ENCODE measurements at places on chromosomes 13 and 19.

DNA sequence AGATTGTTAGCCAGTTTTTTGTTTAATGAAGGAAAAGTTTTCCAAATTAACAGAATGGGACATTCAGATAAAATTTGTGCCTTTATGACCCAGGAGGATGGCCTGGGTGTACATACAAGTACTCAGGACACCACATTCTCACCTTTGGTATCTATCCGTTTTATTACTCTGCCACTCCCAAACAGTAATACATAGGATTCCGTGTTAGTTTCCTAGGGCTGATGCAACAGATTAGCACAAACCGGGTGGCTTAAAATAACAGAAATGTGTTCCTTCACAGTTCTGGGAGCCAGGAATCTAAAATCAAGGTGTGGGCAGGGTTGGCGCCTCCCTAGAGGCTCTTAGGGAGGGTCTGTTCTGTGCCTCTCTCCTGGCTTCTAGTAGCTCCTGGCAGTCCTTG, 129.9 kb downstream of the GGACT start:
- no peak for DNase-seq

DNA sequence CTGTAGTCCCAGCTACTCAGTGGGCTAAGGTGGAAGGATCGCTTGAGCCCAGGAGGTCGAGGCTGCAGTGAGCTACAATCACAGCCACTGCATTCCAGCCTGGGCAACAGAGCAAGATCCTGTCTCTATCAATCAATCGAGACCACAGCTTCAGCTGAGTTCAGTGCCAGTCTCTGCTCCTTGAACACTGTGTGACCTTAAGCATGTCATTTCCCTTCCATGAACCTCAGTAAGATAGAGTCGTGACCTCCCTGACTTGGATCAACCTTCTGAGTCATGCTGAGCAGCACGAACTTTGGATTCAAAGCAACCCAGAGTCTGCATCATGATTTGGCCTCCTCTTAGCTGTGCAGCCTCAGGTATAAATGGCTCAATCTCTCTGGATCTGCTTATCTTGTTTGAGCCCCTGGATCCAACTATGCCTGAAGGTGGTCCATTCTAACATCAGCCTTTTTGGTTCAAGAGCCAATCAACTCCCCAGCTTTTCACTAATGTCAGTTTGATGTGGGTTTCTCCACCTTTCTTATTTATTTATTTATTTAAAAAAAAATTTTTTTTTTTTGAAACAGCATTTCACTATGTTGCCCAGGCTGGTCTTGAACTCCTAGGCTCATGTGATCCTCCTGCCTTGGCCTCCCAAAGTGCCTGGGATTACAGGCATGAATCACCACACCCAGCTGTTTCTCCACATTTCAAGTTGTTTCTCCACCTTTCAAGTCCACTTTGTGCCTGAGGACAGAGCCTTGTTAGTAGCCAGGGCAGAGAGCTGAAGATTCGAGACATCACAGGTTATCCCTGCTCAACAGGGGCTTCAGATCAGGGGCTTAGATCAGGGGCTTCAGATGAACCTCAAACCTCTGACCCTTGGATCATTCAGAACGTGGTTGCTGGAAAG, 26.4 kb downstream of the PTPRS start:
- no peak for DNase-seq

DNA sequence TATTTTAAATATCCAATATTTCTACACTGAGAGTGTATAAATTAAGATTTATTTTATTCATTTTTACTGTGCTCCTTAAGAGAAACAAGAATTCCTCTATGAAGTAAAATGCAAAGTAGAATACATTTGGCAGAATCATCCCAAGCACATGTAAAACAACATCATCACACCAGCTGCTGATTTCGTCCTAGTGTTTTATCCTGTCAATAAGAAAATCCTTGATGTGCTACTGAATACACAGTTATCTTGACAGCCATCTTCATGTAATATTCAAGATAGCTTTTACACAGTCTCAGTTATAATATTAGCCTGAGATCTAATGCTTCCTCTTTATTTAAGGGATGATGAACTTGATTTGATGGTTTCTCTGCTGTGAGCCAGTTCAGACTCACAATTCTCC, 282.4 kb downstream of the MZT1 start:
- no peak for DNase-seq

DNA sequence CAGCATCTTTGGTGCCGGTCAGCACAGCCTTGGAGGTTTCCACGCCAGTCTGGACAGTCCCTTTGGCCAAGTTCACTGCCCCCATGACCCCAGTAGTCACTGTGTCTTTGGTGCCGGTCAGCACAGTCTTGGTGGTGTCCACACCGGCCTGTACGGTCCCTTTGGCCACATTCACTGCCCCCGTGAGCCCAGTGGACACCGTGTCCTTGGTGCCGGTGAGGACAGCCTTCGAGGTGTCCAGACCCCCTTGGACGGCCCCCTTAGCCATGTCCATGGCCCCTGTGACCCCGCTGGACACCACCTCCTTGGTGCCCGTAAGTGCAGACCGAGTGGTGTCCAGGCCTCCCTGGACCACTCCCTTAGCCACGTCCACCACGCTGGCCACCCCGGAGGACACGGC, 5.0 kb downstream of the PLIN4 start:
- DNase-seq: no peak

- DNase-seq: no peak
Observed at GRCh38 chr13:42355491-42356183, 83.7 kb downstream of the AKAP11 start.

- no peak for DNase-seq
Observed at GRCh38 chr13:51241720-51242119, 19.5 kb downstream of the FAM124A start.

GRCh38 chr19:7980168-7980567, 25.3 kb downstream of the ELAVL1 start:
- no peak for DNase-seq

GRCh38 chr13:36770741-36771140, 48.3 kb upstream of the RFXAP start:
- no peak for DNase-seq

GRCh38 chr19:4049432-4049831, 17.3 kb downstream of the ZBTB7A start:
- no peak for DNase-seq

DNA sequence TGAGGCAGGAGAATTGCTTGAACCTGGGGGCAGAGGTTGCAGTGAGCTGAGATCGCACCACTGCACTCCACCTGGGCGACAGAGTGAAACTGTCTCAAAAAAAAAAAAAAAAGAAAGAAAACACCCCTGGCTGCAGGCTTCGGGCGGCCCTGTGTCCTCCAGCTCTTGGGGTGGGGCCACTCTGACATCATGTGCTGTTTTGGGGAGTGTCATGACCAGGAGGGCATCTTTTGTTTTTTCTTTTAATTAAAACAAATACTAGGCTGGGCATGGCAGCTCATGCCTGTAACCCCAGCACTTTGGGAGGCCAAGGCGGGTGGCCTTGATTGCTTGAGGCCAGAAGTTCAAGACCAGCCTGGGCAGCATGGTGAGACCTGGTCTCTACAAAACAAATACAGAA, 52.1 kb downstream of the KDM4B start:
- no peak for DNase-seq

GRCh38 chr19:39759457-39760184, 19.0 kb upstream of the LEUTX start:
- DNase-seq: no peak

DNA sequence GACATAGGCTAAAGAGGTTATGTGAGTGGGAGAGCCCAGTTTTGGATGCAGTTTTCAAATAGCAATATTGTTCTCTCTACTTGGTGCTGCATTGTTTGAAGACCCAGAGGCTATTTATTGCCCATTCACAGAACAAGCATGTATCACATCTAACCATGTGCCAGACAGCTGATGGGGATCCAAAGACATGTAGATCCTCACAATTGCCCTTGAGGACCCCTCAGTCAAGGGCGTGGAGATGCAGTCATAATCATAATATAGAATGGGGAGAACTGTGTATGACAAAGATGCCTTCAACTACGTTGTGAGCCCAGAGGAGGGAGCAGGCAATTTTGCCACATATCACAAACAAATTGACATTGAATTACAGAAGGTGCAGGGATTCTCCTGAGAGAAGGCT, 70.5 kb downstream of the NHLRC3 start:
- DNase-seq: no peak

GRCh38 chr13:32310134-32310706, 4.9 kb downstream of the ZAR1L start:
- no peak for DNase-seq

All from activated CD8-positive, alpha-beta memory T cell treated with anti-CD3 and anti-CD28 coated beads for 1 hour (primary cell).